ENCODE measurements at places on chromosomes 13 and 19.

GRCh38 chr13:33183431-33184111 lies 102.0 kb downstream of the STARD13 start:
- DNase-seq = no peak

DNA sequence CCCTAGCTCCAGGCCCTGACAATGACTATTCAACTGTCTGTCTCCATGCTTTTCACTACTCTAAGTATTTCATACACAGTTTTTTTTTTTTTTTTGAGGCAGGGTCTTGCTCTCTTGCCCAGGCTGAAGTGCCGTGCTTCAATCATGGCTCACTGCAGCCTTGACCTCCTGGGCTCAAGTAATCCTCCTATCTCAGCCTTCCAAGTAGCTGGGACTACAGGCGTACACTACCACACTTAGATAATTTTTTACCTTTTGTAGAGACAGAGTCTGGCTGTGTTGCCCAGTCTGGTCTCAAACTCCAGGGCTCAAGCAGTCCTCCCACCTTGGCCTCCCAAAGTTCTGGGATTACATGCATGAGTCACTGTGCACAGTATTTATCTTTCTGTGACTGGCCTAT lies 815.4 kb downstream of the DACH1 start:
- DNase-seq = no peak

GRCh38 chr13:49428041-49428763 lies 15.7 kb downstream of the CAB39L start:
- DNase-seq = no peak

DNA sequence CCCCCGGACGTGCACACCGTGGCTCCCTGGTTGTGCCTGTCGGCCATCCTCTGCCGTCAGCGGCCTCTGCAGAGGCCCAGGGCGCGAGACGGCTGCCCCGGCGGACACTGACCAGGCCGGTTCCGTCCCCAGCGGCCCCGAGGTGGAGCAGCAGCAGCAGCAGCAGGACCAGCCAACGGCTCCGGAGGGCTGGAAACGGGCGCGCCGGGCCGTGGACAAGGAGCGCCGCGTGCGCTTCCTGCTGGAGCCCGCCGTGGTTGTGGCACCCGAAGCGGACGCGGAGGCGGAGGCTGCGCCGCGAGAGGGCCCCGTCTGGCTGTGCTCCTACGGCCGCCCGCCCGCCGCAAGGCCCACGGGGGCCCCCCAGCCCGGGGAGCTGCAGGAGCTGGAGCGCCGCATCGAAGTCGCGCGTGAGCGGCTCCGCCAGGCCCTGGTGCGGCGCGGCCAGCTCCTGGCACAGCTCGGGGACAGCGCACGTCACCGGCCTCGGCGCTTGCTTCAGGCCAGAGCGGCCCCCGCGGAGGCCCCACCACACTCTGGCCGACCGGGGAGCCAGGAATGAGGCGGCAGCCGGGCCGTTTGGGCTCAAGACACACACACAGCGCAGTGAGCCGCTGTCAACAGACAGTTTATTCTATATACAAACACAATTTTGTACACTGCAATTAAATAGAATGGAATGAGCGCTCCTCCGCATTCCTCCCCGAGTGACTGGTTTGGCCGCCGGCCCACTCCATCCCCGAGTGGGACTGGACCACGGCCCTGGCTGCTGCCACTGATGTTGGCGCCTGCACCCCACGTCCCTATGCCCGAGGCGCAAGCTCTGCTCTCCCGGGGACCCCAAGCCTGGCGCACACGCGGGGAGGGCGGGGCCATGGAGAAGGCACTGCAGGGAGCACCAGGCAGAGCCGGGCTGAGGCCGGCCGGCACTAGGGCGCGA lies 9.1 kb downstream of the GRIN3B start:
- no peak for DNase-seq

GRCh38 chr19:2255982-2256685 lies at the start of gene JSRP1:
Gene JSRP1, minus strand, starts transcription at chr19:2256417. Its CDS starts 1,103 bp downstream, at chr19:2255314.
- no peak for DNase-seq

GRCh38 chr19:7879111-7879807 lies 5.1 kb upstream of the PRR36 start:
- no peak for DNase-seq

DNA sequence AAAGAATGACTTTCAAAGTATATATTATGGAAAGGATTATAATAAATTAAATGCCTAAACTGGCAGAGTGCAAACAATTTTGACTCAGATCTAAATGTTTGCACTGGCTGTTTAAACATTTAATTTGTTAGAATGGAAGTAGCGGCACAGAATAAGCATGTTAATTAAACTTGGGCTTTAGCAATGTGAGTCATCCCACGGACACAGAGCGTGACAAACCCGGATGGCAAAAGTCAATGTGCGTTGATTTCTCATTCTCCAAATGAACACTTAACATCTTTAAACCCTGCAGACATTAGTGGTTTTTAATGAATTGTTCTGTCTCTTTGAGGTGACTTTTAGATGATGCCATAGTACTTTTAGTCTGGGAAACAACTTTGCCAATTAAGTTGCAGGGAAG lies 38.4 kb downstream of the PCDH8 start:
- DNase-seq = no peak

DNA sequence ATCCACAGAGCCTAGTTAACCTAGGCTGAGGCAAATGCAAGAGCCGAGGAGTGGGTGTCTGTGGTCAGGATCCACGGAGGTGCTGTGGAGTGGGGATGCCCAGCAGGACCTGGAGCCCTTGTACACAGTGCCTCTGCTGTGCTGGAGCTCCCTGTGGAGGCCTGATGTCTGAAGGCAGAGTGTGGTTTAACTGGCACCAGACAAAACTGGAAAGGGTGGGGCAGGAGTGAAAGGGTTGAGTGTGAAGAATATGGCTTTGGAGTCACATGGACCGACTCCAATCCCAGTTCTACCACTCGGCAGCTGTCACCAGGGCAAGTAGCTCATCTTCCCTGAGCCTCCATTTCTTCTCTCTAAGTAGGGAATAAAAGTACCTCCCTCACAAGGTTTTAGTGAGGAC lies 60.3 kb upstream of the GPR12 start:
- no peak for DNase-seq

DNA sequence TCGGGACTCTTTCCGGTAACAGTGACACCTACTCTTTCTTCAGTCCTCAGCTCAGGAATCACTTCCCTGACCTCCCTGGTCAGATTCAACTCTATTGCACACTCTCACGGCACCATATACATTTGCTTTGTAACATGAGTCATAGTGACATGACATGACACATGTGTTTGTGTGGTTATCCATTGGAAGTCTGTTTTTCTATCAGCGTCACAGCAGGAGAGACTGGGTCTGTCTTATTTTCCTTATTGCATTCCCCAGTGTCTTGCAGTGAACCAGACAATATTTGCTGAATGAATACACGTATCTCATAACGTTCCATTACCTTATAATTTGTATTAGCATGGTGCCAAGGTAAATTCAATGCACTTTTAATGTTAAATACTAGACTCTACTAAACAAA lies 102.0 kb downstream of the DCLK1 start:
- DNase-seq = no peak

GRCh38 chr13:28448651-28449358 lies 46.1 kb downstream of the FLT1 start:
- no peak for DNase-seq

DNA sequence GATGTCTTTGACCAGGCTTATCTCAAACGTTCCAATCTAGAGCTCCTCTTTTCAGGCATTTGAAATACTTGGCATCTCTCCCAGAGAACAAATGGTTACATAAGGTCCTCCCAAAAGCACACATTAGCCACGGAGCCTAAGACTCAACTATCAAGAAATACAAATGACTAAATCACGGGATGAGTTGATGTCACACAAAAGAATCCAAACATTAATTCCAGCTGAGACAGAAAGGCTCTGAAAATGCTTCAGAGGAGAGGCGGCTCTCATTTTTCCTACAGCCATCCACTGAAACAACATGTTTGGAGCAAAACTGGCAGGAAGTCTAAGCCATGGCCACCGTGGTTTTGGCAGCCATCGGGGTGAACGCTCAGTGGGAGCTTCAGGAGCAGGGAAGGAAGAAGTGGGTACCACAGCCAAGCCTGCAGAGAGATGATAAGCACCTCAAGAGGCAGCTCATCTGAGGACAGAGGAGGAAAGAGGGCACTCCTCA lies 122.5 kb downstream of the STK24 start:
- DNase-seq = no peak

- DNase-seq = no peak
These were observed 118.8 kb downstream of the NUFIP1 start for GRCh38 chr13:44870456-44870929.

GRCh38 chr19:29886586-29886985 lies 55.5 kb upstream of the URI1 start:
- DNase-seq = no peak

DNA sequence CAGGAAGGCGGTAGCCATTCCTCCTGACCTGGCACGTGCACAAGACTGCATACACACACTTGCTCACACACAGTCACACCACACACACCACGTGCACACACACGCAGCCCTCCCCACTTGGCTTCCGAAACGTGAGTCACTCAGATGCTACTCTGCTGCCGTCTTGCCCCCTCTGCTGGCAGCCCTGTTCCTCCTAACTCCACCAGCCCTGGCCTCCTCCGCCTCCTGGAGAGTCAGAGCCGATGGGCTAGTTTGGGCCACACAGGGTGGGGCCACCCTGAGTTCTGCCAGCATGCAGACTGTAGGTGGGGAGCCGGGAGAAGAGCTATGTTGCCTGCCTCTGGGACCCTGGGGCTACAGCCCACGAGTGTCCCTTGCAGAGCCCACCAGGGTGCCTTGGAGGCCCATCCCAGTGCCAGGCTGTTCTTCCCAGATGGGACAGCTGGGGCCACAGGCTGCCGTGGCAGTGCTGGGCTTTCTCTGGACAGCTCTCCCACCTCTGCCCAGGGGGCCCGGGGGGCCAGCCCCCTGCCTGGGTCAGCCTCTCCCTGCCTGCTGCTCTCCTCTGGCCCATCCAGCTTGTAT lies 12.1 kb downstream of the PIN1 start:
- peak; percentile 63 for DNase-seq

DNA sequence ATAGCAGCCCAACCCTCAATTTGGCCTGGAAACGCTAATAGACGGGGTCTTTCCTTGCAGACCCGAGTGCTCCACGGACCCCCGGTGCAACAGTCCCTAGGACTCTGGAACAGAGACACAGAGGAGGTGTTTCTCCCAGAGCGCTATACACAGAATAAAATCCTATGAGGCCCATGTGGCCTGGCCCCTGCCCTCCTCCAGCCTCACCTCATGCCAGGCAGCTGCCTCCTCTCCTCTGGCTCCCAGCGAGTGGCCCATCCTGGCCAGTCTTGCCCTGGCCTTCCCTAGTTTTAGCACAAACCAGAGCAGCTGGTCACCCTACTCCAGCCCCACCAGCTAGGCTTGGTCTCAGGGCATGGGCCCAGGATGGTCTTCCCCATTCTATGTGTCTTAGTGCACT lies 20.3 kb downstream of the POP4 start:
- no peak for DNase-seq

All from activated naive CD4-positive, alpha-beta T cell treated with anti-CD3 and anti-CD28 coated beads, Interleukin-2, amount 50 U/mL, for 16 hours (primary cell).